A549 treated with Mapracorat at 1 μM for 4 hours (cell line): ENCODE measurements at places on chromosomes 5 and 9. TPM values are rescaled to one million over a fixed set of nuclear protein-coding genes. Genes with fewer than 3 reads are reported as not detected.

Gene TRPM6
- total RNA-seq = 1.7 to 2.0 TPM (median 1.9 TPM) in 5 replicates

Gene SLC36A3
- total RNA-seq = not detected in 5 replicates

Gene TMEM250
- total RNA-seq = 30.3 to 49.9 TPM (median 46.4 TPM) in 5 replicates

Gene TNC
- 0.43 to 1.2 TPM (median 0.69 TPM) in 5 replicates for total RNA-seq

Gene PRUNE2
- 0.26 TPM in 1 of 5 replicates, not detected in the others for total RNA-seq

Gene RBM18
- 18.1 to 23.5 TPM (median 21.7 TPM) in 5 replicates for total RNA-seq

Gene FAM153A
- not detected in 5 replicates for total RNA-seq

Gene PCDHGB4
- 0.55 to 1.0 TPM (median 0.97 TPM) in 5 replicates for total RNA-seq

Gene CLIC3
- 2.4 to 5.5 TPM (median 4.9 TPM) in 5 replicates for total RNA-seq

Gene SLC44A1
- 20.8 to 34.6 TPM (median 31.1 TPM) in 5 replicates for total RNA-seq

Gene SPATA31D1
- not detected in 5 replicates for total RNA-seq

Gene S1PR3
- total RNA-seq = 70.4 to 85.7 TPM (median 79.0 TPM) in 5 replicates

Gene DPYSL3
- 18.9 to 20.6 TPM (median 20.2 TPM) in 5 replicates for total RNA-seq

Gene CDC20B
- 0.07 to 0.09 TPM (median 0.09 TPM) in 4 of 5 replicates, not detected in the other for total RNA-seq

Gene PPP3R2
- total RNA-seq = not detected in 5 replicates

Gene SPAG8
- 0.34 to 0.74 TPM (median 0.56 TPM) in 5 replicates for total RNA-seq

Gene ZDHHC11
- 12.6 to 20.1 TPM (median 16.3 TPM) in 5 replicates for total RNA-seq

Gene RNF183
- 0.08 TPM in 1 of 5 replicates, not detected in the others for total RNA-seq

Gene FABP6
- 0.60 to 1.3 TPM (median 0.75 TPM) in 5 replicates for total RNA-seq

Gene CBY3
- not detected in 5 replicates for total RNA-seq

Gene LCN6
- not detected in 5 replicates for total RNA-seq

Gene AGXT2
- total RNA-seq = not detected in 5 replicates

Gene RMND5B
- total RNA-seq = 21.1 to 30.3 TPM (median 30.1 TPM) in 5 replicates

Gene STXBP1
- 14.7 to 18.1 TPM (median 17.5 TPM) in 5 replicates for total RNA-seq

Gene CCDC107
- 25.1 to 32.0 TPM (median 29.7 TPM) in 5 replicates for total RNA-seq

Gene ABCA1
- 3.3 to 4.8 TPM (median 3.4 TPM) in 5 replicates for total RNA-seq

Gene ARSI
- total RNA-seq = 26.6 to 42.1 TPM (median 38.1 TPM) in 5 replicates

Gene PCBD2
- 9.5 to 11.9 TPM (median 10.6 TPM) in 5 replicates for total RNA-seq

Gene FUT7
- 0.05 to 0.07 TPM (median 0.06 TPM) in 4 of 5 replicates, not detected in the other for total RNA-seq

Gene TUBB4B
- 637 to 832 TPM (median 729 TPM) in 5 replicates for total RNA-seq

Gene C5orf52
- not detected in 5 replicates for total RNA-seq

Gene CATSPER3
- 0.22 to 0.41 TPM (median 0.37 TPM) in 5 replicates for total RNA-seq

Gene PDE6A
- total RNA-seq = 0.20 to 0.43 TPM (median 0.25 TPM) in 5 replicates

Gene GABRP
- not detected in 5 replicates for total RNA-seq

Gene DRD1
- 0.08 to 0.18 TPM (median 0.15 TPM) in 5 replicates for total RNA-seq

Gene PLPPR1
- not detected in 5 replicates for total RNA-seq

Gene PTGES
- total RNA-seq = 146 to 175 TPM (median 148 TPM) in 5 replicates

Gene PCDHB2
- 3.3 to 13.0 TPM (median 3.7 TPM) in 5 replicates for total RNA-seq

Gene PCDHGA10
- 0.02 to 0.03 TPM in 2 of 5 replicates, not detected in the others for total RNA-seq

Gene RORB
- not detected in 5 replicates for total RNA-seq

Gene SLC46A2
- total RNA-seq = not detected in 5 replicates

Gene PDZD2
- total RNA-seq = 0.10 to 0.76 TPM (median 0.29 TPM) in 5 replicates

Gene TPD52L3
- total RNA-seq = not detected in 5 replicates

Gene IL5
- total RNA-seq = not detected in 5 replicates

Gene TMC1
- 0.03 to 0.10 TPM in 2 of 5 replicates, not detected in the others for total RNA-seq

Gene EXOSC2
- 48.2 to 73.3 TPM (median 50.2 TPM) in 5 replicates for total RNA-seq

Gene ASTN2
- 3.3 to 4.8 TPM (median 4.6 TPM) in 5 replicates for total RNA-seq

Gene MUSK
- not detected in 5 replicates for total RNA-seq

Gene ANKH
- total RNA-seq = 13.8 to 24.3 TPM (median 23.0 TPM) in 5 replicates

Gene TMEM38B
- 12.0 to 16.4 TPM (median 14.3 TPM) in 5 replicates for total RNA-seq

Gene FOXD4
- total RNA-seq = 0.26 to 0.46 TPM (median 0.42 TPM) in 5 replicates

Gene IQGAP2
- 1.2 to 2.4 TPM (median 1.8 TPM) in 5 replicates for total RNA-seq

Gene MOCS2
- 27.9 to 34.8 TPM (median 31.6 TPM) in 5 replicates for total RNA-seq

Gene NUTM2F
- total RNA-seq = 0.06 to 0.07 TPM in 2 of 5 replicates, not detected in the others

Gene ZNF618
- total RNA-seq = 7.9 to 11.2 TPM (median 10.4 TPM) in 5 replicates

Gene C9
- total RNA-seq = not detected in 5 replicates

Gene PTGR1
- total RNA-seq = 306 to 351 TPM (median 337 TPM) in 5 replicates
